ENCODE measurements at places on chromosomes 2 and 18.

GRCh38 chr2:176652300-176653182, 383.3 kb downstream of the MTX2 start:
- no peak for DNase-seq

GRCh38 chr2:165110394-165110793, 93.5 kb downstream of the SCN3A start:
- no peak for DNase-seq

DNA sequence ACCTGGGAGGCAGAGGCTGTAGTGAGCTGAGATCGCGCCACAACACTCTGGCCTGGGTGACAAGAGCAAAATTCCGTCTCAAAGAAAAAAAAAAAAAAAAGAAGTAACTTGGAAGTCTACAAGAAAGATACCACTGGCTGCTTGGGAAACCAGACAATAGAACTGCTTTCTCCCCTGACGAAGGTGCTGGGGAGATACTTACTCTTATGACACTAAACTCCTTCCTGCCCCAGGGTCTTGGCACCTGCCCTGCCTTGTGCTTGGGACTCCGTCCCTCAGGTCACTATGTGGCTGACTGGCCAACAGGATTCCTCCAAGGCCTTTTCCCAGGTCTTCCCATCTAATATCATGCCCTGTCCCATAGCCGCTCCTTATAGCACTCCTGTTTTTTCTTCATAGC, 30.7 kb downstream of the INPP5D start:
- no peak for DNase-seq

DNA sequence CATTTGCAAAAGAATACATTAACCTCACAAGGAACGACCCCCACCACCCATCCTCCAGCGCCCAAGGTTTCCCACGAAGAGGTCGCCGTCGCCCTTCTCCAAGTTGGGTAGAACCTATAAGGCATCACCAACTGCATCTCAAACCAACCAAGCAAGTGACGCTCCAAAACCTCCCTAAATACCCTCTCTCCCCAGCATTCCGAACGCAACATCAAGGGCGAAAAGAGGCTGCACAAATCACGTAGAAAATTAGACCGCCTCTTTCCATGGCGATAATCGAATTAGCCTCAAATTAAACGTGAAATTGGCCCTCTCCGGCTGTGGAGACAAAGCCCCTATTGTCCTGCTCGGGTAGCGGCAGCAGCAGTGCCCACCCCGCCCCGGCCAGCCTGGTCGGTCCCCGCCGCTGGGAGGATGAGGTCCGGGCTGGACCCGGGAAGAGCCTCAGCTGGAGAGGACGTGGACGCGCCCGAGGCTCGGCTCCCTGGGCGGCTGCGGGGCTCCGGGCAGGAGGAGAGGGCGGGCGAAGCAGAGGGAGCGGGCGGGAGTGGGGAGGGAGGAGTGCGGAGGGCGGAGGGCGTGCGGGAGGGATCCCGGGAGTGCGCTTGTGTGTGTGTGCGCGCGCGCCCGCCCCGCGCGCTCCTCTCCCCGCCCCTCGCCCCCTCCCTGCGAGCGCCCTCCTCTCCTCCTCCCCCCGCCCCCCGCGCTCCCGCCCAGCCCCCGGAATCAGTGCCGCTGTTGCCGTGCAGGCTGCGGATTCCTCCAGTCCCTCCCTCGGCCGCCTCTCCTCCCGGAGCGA, at the start of gene SPTBN1:
Gene SPTBN1, plus strand, starts transcription at position 765 of the 799 bp plus-strand sequence. CDS start 70,092 bp downstream, outside the sequence.
- DNase-seq, result no peak

DNA sequence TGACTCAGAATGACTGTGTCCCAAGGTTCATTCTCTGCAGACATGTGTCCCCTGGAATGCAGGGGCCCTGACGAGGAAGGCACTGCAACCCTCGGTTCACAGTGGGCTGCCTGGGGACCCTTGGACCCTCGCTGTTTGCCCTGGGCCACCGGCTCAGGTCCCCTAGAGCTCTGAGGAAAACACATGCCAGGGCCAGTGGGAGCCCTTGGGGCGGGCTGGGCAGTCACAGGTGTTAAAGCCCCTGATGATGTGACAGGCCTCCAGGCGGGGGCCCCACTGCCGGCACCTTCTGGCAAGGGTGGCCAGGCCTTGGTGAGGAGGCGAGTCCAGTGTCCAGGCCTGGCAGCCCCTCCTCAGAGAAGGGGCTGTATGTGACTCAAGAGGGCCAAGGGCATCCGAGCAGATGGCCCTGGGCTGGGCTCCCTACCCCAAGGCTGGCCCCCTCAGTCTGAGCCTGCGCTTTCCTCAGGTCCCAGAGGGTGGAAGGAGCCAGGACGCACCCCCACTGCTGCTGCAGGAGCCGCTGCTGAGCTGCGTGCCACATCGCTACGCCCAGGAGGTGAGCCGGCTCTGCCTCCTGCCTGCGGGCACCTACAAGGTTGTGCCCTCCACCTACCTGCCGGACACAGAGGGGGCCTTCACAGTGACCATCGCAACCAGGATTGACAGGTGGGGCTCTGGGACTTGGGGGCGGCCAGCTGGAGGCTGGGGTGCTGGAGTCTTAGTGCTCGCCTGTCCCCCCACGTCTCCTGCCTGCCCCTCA, 11.1 kb downstream of the CAPN10 start:
- no peak for DNase-seq

GRCh38 chr18:63137999-63138435, 181.6 kb downstream of the BCL2 start:
- no peak for DNase-seq

DNA sequence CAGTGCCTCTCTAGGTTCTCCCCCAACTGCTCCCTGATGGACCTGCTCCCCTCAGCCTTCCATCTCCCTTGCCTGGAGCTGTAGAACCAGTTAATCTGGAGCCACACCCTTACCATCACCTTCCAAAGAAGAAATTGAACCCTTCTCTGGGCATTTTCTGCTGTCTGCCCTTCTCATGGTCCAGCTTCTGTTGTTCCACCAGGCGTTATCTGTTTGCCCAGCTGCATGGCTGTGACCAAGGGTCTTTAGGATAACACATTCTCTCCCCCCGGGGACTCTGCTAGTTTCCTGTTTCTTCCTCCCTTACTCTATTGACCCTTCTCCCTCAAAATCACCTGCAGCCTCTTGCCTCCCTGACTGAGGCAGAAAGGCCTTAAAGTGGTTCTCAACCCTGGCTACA, 3.2 kb upstream of the ANKRD53 start:
- no peak for DNase-seq

DNA sequence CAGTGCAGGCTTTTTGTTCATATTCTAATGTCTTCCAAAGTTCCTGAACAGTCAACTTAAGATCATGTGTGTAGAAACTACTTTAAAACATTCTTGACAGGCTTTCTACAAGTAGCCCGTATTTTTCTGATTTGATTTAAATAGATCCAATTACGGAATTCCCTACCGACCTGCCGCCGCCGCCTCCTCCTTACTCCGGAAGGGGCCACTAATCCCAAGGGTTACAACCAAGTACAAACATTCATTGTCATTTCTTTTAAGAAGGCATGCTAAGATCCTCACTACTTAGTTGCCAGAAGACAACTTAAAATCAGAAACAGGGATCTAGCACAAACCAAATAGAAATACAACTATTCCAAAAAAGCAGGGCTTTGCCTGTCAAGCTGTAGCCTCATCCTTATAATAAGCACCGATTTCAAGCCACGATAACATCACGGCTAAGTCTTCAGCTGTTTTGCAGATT, 784 bp downstream of the WDR33 start:
- no peak for DNase-seq

DNA sequence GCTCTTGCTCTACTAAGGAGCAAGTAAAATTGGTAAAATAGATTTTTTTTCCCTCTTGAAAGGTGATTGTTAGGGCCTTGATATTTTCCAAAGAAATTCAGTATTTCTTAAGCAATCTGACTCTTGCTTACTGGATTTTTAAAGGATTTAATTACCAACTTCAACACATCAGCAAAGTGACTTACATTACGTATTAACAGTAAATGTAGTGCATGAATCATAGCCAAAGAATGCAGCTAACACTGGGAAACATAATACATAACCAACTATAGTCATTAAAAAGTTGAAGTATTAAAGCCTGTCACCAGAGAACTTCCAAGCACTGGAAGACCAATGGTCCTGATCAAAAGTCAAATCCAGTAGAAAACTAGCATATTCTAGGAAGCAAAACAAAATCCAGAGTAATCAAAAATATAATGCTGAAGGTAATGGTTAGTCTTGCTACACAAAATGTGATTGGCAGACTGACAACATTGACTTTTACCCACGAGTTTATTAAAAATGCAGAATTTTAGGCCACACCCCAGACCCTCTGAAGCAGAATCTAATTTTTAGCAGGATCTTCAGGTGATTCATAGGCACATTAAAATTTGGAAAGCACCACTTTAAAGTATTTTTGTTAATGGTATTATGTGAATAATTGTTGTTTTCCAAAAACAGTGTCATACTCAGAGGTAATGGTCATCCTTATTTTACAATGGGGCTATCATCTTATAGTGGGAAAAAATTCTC, 31.8 kb upstream of the CAVIN2 start:
- no peak for DNase-seq

GRCh38 chr18:25470062-25470461, 118.1 kb upstream of the ZNF521 start:
- no peak for DNase-seq

GRCh38 chr2:231549446-231550239, 19.4 kb upstream of the NMUR1 start:
- no peak for DNase-seq

DNA sequence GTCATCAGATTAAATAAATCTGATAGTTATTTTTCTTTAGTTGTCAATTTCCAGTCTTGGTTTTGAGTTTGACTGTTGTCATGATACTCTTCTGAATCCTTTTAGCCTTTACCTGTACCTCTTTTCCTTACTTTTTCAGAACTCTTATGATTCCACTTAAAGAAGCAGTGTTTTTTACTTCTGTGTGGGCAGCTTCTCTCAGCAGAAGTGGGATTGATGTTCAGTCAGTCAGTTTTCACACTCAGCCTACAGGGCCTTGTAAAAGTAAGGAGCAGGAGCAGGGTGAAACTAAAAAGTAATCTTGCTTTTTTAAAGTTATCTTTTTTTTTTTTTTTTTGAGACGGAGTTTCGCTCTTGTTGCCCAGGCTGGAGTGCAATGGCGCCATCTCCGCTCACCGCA, 75.1 kb downstream of the HAUS1 start:
- DNase-seq, result no peak

DNA sequence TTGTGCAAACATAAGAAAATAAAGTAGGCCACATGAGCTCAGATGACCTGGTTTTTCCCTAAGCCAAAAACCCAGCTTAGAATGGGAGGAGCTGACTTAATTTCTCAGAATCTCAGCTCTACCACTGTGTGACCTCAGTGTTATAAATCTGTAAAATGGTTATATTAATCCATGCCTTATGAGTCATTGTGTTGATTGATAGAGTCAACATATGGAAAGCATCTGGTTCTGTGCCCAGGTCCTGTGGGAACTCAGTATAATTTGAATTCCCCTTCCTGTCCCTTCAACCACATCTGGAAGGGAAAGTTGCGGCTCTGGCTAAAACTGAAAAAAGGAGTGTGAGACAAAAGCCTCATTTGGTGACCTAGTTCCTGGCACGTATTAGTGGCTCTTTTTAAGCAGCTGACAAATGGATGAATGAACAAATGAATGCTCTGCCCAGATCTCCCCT, 25.7 kb downstream of the TMEM177 start:
- no peak for DNase-seq

DNA sequence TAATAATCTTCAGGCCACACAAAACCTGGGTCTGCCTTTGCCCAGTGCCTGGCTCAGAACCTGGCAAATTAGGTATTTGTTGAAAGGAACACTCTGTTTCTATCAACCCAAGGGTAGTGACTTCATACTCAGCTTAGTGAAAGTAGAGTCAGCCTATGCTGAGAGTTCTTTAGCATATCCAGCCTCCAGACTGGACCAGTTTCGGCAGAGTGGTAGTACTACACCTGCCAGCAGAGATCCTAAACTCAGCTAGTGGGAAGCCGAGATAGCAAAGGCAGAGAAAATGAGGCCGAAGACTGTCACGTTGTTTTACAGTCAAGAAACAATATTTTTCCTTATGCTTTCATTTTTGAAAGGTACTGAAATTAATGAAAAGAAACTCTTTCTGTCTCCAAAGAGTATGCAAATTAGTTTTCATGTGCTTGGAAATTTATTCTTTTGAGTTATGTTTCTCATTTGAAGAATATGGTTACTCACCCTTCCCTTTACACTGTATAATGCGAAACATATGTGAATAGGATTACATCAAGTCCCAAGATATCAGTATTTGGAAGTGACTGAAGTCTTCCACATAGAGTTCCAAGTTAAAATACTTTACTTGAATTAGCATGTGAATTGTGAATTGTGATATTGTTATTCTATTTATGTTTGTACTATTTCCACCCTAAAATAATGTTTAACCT, 52.2 kb upstream of the UGP2 start:
- DNase-seq, result no peak

GRCh38 chr18:50819027-50819727, 639 bp downstream of the MRO start:
- DNase-seq, result no peak

- no peak for DNase-seq
Measured at GRCh38 chr18:75170916-75171315, 38.0 kb downstream of the PTGR3 start.

GRCh38 chr2:85590950-85591349, 4.6 kb upstream of the RNF181 start:
- no peak for DNase-seq

- DNase-seq, result no peak
Measured at GRCh38 chr2:63099032-63099431, 48.4 kb downstream of the OTX1 start.

DNA sequence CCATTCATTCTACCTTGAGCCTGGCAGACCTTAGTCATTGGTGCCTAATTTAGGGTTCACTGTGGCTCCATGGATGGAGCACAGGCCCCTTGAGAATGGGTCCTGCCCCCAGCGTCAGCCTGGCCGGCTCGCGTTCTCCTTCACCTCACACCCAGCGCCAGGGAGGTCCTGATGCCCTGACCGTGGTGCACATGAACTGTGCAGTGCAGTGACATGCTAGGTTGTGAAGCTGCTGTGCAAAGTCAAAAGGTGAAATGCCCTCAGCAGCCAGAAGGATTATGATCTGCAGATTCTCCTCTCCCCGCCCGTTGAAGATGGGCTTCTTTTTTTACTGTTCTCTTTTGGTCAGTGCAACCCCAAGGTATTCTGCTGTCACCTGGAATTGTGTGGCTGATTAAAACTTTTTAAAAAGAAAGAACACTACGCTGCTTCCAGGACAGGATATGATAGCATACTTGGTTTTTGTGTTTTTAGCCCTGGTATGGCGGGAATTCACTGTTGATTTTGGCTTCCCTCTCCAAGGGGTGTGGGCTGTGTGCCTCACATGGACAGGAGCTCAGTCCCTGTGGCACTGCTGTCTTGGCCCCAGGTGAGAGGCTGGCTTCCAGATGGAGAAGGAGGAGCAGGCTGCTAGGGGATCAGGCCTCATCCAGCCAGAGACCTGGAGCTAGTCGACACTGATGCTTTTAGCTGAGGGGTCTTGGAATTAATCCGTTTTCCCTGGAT, 49.4 kb upstream of the MCFD2 start:
- DNase-seq, result no peak

GRCh38 chr2:190695739-190696138, 46.9 kb downstream of the NAB1 start:
- DNase-seq, result peak; percentile 7

DNA sequence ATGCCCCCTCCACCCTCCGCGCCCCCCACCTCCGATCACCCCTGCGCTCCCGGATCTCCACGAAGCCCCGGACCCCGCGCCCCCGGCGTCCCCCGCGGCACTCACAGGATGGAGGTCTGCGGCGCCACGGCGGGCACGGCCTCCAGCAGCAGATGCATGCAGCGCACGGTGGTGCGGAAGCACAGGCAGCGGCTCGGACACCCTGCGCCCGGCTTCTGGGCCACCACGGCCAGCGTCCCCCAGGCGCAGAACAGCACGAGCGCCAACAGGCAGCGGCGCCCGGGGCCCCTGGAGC, 217 bp downstream of the PXDN start:
- no peak for DNase-seq
